GM10248 (cell line): ENCODE measurements at places on chromosomes 6 and 20.

GRCh38 chr6:65876668-65877067 is 169.6 kb upstream of the EYS start:
- DNase-seq = no peak

DNA sequence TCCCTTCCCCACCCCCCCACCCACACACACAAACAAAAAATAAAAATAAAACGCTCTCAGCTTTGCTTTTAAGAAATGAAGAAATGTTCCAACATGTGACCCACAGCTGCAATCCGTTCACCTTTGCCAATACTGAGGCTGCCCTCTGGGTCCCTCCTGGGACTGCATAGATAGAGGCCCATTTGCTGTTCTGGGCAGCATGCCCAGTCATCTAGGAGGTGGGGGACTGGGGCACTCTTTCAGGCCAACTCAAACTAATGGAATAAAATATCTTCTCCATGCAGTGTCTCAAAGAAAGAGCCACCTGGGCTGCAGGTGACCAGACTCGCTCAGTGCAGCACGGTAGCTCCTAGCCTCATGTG is 79.9 kb downstream of the SLC22A3 start:
- no peak for DNase-seq

- no peak for DNase-seq
Observed at GRCh38 chr6:11174242-11174611, 58.2 kb downstream of the NEDD9 start.

- peak; percentile 82 for DNase-seq
Observed at GRCh38 chr6:43723737-43724295, 36.2 kb upstream of the MRPS18A start.

DNA sequence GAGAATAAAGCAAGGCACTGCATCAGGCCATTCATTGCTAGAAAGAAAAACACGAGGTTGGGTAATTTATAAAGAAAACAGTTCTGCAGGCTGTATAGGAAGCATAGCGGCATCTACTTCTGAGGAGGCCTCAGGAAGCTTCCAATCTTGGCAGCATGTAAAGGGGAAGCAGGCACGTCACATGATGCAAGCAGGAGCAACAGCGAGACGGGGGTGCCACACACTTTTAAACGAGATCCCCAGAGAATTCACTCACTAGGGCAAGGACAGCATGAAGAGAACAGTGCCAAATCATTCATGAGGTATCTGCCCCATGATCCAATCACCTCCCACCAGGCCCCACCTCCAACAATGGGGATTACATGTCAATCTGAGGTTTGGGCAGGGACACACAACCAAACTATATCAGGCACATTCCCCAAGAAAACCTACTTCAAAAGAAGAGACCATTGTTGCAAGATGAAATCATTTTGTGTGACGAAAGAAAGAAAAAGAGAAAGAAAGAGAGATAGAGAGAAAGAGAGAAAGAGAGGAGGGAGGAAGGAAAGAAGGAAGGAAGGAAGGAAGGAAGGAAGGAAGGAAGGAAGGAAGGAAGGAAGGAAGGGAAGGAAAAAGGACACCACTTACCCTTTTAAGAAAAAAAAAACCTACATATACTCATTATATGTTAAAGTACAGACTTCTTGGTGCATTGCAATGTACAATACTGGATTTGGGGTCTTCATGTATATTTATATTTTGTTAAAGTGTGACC is 95.9 kb upstream of the PLEKHG1 start:
- DNase-seq = no peak

GRCh38 chr20:45061244-45061643 is 39.7 kb downstream of the KCNS1 start:
- DNase-seq = no peak

GRCh38 chr6:33850869-33851541 is 47.2 kb upstream of the MLN start:
- DNase-seq = no peak

DNA sequence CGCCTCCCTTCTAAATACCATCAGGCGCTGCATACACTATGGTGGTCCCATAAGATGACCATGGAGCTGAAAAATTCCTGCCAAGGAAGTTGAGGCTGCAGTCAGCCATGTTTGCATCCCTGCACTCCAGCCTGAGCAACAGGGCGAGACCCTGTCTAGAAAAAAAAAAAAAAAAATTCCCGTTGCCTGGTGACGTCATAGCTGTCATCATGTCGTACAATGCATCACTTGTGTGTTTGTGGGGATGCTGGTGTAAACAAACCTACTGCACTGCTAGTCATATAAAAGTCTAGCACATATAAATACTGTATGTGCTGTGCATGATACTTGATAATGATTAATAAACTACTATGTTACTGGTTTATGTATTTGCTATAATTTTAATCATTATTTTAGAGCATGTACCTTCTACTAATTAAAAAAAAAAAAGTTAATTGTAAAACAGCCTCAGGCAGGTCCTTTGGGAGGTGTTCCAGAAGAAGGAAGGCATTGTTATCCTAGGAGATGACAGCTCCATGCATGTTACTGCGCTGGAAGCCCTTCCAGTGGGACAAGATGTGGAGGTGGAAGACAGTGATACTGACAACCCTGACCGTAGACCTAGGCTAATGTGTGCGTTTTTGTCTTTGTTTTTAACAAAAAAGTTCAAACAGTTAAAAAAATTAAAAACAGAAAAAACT is 132.6 kb downstream of the BANF2 start:
- no peak for DNase-seq

DNA sequence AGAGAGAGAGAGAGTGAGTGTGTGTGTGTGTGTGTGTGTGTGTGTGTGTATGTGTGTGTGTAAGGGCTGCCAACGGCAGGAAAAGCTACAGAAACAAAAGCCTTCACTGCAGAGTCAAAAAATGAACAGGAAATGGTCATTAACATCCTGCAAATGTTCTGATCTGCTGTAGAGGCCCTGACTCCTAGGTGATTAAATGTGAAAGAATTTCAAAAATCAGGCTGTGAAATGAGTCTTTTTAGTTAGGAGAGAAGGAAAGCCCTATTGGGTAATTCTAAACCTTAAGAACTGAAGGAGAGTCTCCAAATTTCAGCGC is 166.5 kb upstream of the MYLIP start:
- DNase-seq = peak; percentile 22

DNA sequence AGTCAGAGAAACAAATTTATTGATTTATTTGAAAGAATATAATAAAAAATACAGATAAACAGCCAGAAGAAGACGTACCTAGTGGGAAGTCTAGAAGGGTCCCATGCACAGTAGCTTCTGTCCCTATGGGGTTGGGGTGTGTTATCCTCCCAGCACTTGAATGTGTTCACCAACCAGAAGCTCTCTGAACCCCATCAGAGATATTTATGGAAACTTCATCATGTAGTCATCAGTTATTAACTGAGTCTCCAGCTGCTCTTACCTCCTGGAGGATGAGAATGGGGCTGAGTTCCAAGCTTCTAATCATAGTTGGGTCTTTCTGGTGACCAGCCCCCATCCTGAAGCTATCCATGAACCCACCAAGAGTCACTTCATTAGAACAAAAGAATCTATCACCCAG is 15.4 kb upstream of the USP45 start:
- DNase-seq = no peak

DNA sequence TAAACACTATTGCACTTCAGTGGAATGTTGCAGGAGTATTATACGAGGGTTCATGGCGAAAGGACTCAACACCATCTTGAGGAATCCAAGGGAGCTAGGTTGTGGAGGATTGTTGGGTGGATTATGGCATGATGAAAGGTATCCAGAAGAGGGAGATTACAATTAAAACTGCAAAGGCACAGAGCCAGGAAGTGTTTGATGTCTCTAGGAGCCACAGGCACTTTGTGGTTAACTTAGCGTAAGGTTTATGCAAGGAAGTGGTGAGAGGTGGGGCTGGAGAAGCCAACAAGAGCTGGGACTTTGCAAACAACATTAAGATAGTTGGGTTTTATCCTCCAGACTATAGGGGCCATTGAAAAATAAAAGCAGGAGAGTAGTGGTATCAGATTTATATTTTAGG is 86.6 kb upstream of the TPD52L1 start:
- no peak for DNase-seq

GRCh38 chr6:4187480-4187879 is 52.1 kb upstream of the ECI2 start:
- no peak for DNase-seq

DNA sequence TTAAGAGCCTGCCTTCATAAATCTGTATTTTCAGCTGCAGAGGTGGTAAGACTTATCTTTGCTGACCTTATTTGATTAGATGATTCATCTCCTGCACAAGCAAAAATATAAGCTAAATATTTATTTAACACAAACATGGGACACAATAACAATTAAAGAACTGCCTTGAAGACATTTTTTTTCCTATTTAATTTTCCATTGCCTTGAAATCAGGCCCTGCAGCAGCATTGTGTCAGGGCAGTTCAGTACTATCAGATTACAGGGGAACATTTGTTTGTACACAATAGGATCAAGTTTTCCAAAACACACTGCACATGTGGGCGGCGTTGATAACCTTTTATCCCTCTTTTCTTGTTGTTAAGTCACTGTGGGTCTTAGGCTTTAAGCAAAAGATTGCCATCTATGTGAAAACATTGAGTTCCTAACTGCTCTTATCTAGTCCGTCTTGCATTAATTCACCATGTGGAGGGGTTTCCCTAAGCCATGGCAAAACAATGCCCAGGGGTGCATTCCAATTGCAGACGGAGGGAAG is 7.4 kb downstream of the ADGRF5 start:
- DNase-seq = no peak

DNA sequence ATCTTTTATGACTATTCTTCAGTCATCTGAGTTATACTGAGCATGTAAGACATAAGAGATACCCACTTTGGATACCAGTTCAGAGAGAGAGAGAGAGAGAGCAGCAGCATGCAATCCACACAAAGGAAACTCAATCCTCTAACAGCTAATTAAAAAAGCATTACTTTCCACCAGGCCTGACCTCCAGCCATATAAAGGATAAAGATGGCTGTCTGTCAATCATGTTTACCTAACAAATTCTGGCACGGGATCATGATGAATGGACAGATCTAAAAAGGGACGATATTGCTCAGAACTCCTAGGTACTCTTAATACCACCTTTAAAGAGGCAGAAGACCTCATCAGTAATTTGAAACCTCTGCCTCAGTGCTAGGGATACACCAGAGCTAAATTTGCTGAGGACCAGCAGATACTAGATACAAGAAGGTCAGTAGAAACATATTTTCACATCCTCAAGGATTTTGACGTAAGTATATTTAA is 159.2 kb downstream of the RPS12 start:
- no peak for DNase-seq

DNA sequence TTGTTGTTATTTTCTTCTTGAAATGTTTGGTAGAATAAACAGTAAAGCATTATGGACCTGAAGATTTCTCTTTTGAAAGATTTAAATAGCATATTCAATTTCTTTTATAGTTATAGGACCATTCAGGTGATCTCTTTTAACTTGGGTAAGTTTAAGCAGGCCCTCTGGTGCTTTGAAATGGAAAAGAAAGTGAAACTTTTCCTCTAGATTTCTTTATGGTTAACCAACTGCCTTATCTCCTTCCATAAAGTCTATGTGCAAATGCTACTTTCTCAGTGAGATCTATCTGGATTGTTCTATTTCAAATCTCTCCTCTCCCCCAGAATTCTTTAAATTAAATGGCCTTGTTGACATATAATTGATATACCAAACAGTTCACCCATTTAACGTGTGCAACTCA is 54.0 kb downstream of the PHACTR2 start:
- no peak for DNase-seq

DNA sequence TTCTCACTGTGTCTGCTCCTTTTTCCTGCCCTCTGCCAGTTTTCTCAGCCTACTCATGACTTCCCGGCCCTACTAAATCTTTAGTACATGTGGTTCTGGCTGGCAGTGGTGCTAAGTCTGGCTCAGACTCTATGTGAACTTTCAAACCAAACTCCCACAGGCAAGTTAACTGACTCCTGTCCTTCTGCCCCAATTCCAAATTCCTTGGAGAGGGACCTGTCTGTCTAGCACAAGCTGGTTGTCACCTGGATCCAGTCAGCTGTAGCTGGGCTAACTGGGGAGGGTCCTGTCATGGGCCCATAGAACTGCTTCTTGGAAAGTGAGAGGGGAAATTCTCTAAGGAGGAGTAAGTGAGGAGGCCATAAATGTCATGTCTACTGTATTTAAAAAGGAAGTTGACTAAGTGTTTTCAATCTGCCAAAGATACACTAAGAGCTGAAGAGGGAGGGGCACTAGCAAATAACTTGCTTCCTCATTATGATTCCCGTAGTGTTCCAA is 240.1 kb downstream of the KCNQ5 start:
- peak; percentile 6 for DNase-seq

- DNase-seq = no peak
Observed at GRCh38 chr20:41446456-41446855, 79.8 kb upstream of the EMILIN3 start.

GRCh38 chr6:8192067-8192466 is 89.7 kb upstream of the EEF1E1 start:
- DNase-seq = no peak

- peak; percentile 59 for DNase-seq
Observed at GRCh38 chr6:159691133-159691962, 1.7 kb downstream of the SOD2 start.

- DNase-seq = no peak
Observed at GRCh38 chr6:91029211-91029610, 442.3 kb upstream of the MAP3K7 start.

- DNase-seq = no peak
Observed at GRCh38 chr6:82875573-82876185, 190.0 kb downstream of the UBE3D start.

DNA sequence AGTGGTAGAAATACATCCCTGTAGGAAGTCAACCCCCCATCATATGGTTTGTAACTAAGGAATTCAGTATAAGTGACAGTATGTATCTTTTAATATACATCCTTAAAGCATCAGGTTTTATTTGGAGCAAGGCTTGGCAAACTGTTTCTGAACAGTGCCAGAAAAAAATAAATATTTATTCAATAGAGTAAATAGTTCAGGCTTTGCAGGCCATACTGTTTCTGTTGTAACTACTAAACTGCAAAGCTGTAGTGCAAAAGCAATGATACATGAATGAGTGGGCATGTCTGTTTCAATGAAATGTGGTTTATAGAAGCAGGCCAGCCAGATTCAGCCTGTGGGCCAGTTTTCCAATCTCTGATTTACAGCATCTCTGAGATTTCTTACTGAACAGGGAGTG is 977 bp downstream of the MEI4 start:
- DNase-seq = no peak

DNA sequence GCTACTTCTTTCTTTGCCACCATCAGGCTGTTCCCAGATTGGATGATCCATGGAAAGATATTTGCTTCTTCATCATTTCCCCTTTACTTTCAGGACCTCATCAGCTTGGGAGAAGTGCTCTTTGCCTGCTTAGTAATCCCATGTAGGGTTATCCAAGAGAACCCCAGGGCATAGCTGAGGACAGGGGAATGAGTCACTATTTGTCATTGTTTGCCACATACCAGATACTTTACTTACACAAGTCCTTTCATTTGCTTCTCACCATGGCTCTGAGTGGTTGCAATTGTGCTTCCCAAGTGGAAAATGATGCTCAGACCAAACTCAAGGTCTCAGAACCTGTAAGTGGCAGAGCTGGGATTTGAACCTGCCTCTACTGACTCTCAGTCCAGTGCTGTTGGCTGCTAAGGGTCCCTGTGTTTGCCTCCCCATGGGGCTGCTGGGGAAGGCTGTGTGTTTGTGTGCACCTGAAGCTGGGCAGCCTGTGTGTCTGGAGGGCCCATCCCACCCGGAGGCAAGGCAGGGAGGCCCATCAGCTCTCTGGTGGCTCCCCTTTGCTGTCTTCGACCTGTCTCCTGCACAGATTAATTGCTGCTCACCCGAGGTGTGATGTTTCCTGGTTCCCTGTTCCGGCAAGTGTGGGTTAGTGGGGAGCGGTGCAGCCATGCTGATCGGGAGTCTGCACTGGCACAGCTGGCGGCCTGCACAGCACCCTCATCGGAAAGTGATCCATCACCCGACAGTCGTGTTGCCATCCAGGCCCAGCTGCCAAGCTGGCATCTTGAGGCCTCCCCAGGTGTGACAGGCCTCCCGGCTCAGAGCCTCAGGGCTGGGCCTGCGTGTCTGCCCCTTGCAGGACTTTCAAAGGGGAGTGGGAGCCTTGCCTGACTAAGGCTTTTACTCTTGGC is 228.8 kb downstream of the DHX35 start:
- DNase-seq = no peak
